ENCODE measurements at places on chromosomes 2 and 18. TPM values are rescaled to one million over a fixed set of nuclear protein-coding genes. Genes with fewer than 3 reads are reported as not detected.

POTEI gene
- 5.6 TPM for total RNA-seq

GPR45 gene
- total RNA-seq: not detected

KLHL41 gene
- 0.42 TPM for total RNA-seq

ZNF385B gene
- total RNA-seq: 5.5 TPM

DNA sequence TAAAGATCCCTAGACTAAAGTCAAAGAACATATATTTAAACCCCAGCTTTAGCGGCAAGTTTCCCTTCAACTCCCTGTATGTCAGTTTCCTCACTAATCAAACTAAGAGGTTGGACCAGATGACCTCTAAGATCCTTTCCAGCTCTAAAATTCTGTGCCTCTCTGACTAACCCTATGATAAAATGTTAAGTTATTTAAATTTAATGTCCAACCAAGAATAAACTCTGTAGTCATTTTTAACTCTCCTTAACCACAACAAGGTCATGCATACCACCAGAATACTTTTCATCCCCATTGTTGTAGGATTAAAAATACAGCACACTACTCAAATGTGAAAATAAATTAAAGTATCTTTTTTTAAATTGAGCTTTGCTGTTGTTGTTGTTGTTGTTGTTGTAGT is 5.2 kb upstream of the PDE1A start:
- DNase-seq: no peak
- no peak overlapping the region for H3K4me3 ChIP-seq
- H3K27me3 ChIP-seq: no peaks in the 10 kb centered on the region
- H3K4me1 ChIP-seq: peaks cover 2% of the 10 kb centered on the region

DNA sequence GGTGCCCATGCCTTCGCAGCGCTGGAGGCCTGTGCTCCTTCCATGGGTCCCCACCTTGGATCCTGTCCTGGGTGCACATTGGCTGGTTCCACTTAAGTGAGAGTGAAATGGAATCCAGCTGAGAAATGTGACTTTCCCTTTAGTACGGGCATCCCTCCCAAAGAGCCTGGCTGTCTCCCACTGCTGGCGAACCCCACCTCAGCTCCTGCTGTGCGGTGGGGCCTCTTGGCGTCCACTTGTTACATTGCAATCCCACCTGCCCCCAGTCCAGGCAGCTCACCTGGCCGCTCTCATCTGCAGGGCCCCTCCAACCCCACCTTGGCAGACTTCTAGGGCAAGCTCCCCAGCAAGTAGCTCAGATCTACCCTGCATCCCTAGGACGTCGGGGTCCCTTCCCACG is 35.5 kb upstream of the GNAL start:
- H3K4me3 ChIP-seq: no peak overlapping the region
- peaks cover 37% of the 10 kb centered on the region for H3K27me3 ChIP-seq
- no peak for DNase-seq
- no peaks in the 10 kb centered on the region for H3K4me1 ChIP-seq
- no peaks in the 10 kb centered on the region for H3K36me3 ChIP-seq

DNA sequence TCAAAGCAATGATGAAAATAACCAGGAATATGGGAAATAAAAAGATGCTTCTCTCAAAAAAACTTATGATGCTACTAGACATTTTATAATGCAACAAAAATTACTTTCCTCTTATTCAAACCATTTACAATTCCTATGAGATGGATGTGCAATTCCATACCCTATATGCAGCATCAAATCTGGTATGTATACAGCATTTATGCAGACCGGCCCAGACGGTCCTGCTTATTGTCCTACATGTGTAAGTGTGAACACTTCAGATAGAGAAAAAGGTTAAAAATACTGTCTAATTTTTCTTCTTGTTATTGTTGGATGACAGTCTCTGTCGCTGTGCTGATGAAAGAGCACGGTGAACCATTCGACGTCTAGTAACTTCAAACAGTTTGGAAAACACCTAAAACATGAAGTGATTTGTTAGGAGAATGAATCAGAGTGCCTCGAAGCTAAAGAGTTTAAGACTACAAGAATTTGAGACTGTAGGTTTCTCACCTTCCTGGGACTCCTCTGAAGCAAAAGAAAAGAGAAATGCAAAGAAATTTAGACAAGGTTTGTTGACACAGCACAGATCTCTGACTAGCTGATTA is 80.8 kb downstream of the ATL2 start:
- DNase-seq: no peak
- H3K36me3 ChIP-seq: peaks cover 23% of the 10 kb centered on the region
- H3K27ac ChIP-seq: no peak overlapping the region

DNA sequence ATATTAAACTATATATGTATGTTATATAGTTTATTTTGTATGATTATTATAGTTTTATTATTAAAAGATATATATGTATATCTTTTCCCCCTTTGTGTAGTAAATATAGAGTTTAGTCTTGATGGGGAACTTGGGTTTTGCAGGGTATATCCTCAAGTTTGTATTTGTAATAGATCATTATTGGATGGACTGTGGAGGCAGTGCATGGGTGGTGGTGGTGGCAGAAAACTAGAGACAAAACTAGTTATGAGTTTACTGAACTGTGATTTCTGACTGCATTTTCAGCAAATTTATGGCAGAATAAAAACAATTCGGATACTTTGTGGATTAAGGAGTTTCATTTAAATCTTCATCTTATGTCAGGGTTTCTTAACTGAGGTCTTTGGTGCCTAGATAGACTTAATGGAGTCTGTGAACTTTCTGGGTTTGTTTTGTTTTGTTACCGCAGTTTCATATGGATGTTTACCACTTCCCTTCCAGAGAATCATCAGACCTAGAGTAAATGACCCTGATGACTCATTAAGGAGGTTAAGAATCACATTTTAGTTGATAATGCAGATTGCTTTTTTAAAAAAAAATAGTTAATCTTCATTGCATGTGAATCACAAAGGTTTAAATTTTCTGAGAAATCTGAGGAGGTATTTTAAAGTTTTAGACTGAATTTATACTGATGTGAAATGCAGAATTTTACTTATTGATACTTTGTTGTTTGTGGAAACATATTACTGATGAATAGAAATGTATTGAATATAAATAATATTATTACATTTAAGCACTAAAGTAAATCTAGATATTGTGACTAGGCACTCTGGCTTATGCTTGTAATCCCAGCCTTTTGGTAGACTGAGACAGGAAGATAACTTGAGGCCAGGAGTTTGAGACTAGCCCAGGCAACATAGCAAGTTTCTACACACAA is 14.5 kb downstream of the EPC2 start:
- peak overlapping the region; percentile 16 for H3K27ac ChIP-seq
- no peak overlapping the region for H3K4me3 ChIP-seq
- H3K27me3 ChIP-seq: no peaks in the 10 kb centered on the region
- no peak for DNase-seq
- peaks cover 44% of the 10 kb centered on the region for H3K4me1 ChIP-seq

DNA sequence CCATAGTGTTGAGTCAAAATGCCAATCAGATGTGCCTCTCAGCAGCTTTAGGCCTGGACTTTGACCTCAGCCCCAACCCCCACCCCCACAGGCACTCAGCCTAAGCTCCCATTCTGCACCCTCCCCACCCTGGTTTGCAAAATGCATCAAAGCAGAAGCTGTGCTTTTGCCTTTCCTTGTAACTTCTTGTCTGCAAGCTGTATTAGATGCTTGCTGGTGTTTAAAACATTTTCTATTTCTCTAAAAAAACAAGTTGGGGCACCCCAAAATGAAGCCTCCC is 26.6 kb upstream of the STEAP3 start:
- DNase-seq: no peak

- peaks cover 24% of the 10 kb centered on the region for H3K27me3 ChIP-seq
- no peak overlapping the region for H3K27ac ChIP-seq
- H3K36me3 ChIP-seq: no peaks in the 10 kb centered on the region
- H3K4me1 ChIP-seq: peaks cover 1% of the 10 kb centered on the region
Observed at GRCh38 chr2:70475266-70475665, 78.4 kb downstream of the TGFA start.

GRCh38 chr2:130365963-130366362 is 10.1 kb downstream of the PTPN18 start:
- no peak overlapping the region for H3K4me3 ChIP-seq
- DNase-seq: no peak
- peaks cover 3% of the 10 kb centered on the region for H3K36me3 ChIP-seq

DNA sequence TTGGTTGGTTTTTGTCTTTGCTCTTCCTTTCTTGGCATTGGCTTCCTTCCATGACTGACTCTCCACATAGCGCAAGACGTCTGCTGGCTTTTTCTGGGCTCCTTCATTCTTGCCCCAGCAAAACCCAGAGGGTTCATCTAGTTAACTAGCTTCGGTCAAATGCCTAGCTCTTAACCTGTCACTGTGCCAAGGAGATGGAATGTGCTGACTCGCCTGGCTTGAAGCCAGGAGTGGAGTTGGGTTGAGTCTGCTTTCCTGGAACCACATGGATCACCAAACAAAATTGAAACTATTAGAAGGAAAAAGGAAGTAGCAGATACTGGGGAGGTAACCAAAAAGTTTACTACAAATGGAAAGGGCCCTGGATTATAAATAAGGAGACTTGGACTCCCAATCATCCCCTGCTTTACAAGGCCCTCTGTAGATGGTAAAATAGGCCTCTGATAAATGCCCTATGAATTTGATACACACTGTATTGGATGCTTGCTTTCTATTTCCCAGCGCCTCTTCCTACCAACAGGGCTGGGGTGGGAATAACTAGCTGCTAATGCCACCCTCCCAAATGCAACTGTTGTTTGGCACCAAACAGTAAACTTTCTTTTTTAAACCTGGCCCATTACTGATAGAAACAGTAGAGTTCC is 11.3 kb downstream of the MALT1 start:
- H3K4me3 ChIP-seq: no peak overlapping the region
- no peaks in the 10 kb centered on the region for H3K4me1 ChIP-seq
- H3K27me3 ChIP-seq: no peaks in the 10 kb centered on the region

DNA sequence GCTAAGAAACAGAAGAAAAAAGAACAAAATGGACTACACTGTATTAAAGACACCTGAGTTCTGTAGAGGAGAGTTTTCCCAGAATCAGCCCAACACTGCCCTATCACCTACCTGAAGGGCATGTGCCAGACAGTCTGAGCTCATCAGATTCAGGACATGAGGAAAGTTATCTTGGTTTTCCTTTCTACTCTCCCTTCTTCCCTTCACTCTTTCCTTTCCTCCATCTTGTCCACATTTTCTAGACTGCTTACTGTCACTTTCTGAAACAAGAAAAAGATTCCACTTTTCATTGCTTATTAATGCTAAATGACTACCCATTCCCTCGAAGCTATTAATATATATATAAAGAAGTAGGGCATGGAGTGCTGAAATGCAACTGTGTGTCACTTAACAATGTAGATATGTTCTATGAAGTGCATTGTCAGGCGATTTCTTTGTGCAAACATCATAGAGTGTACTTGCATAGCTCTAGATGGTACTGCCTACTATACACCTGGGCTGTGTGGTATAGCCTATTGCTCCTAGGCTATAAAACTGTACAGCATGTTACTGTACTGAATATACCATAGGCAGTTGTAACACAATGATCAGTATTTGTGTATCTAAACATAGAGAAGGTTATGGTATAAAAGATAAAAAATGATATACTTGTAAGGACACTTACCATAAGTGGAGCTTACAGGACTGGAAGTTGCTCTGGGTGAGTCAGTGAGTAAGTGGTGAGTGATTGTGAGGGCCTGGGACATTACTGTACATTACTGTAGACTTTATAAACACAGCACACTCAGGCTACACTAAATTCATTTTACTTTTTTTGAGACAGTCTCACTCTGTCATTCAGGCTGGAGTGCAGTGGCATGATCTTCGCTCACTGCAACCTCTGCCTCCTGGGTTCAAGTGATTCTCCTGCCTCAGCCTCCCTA is 145.5 kb upstream of the ITGA6 start:
- no peak overlapping the region for H3K4me3 ChIP-seq
- DNase-seq: no peak
- no peak overlapping the region for H3K27ac ChIP-seq
- no peaks in the 10 kb centered on the region for H3K36me3 ChIP-seq
- peaks cover 2% of the 10 kb centered on the region for H3K4me1 ChIP-seq
- H3K27me3 ChIP-seq: peaks cover 7% of the 10 kb centered on the region

- no peak overlapping the region for H3K4me3 ChIP-seq
- no peaks in the 10 kb centered on the region for H3K36me3 ChIP-seq
- no peak overlapping the region for H3K27ac ChIP-seq
- H3K27me3 ChIP-seq: no peaks in the 10 kb centered on the region
Observed at GRCh38 chr2:35973132-35973736, 382.3 kb upstream of the CRIM1 start.

DNA sequence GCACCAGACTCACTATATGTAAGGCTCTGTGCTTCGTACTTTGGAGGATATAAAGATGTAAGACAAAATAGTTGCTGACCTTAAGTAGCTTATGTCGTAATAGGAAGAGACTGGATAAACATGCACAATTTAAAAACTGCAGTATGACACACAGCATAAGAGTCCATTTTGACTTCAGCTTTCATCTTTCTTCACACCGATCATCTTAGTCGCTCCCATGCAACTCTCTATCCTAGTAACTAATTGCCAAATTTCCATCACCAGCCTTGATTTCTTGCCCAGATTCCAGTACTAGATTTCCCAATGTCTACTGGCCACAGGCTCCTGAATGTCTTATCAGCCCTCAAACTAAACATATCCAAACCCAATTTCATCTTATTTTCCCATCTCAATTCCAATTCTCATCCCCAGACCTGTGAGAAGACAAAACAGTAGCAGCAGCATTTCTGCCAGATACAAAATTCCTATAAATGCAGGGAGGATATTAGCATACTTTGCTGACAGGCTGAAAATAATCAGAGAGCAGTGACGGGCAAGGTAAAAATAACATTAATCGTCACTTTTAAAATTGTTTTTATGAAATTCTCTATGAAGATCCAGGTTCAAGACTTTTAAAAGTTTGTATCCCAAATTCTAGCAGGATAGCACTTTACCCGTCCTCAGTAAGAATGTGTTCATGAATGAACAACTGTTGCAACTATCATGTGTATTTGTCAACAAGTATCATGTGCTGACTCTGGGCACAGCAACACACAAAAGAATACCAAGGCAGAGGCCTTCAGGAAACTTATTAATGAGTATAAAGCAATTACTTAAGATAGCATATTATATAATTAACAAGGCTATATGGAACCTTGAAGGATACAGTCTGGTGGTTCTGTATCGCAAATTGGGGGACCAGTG is 42.2 kb downstream of the KIDINS220 start:
- H3K27me3 ChIP-seq: no peaks in the 10 kb centered on the region
- no peaks in the 10 kb centered on the region for H3K4me1 ChIP-seq
- H3K36me3 ChIP-seq: peaks cover 33% of the 10 kb centered on the region
- H3K4me3 ChIP-seq: no peak overlapping the region
- no peak for DNase-seq

- peaks cover 26% of the 10 kb centered on the region for H3K4me1 ChIP-seq
- H3K27me3 ChIP-seq: no peaks in the 10 kb centered on the region
Observed at GRCh38 chr2:36485521-36485920, 112.4 kb downstream of the FEZ2 start.

DNA sequence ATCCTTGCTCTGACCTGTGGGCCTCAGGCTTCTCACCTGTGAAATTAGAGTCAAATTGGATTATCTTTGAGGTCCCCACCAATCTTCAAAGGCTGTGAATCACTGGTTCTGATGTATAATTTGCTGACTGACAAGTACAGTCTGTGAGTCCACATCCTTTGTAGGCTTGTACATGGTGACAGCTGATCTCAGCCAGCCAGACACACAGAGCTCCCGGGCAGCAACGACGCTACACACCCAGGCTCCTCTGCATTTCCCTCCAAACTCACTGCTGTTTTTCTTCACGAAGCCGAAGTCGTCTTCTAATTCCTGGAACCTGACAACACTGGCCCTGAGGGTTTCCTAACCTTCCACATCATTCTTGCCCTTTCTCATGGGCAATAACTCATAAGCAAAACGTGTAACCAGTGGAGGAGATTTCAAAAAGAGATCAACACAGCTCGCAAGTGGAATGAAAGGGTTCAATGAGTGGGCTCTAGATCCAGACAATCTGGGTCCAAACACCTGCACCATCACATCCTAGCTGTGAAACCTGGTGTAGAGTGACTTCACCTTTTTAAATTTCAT is 37.9 kb upstream of the EVA1A start:
- peaks cover 2% of the 10 kb centered on the region for H3K4me1 ChIP-seq
- H3K27ac ChIP-seq: no peak overlapping the region
- no peaks in the 10 kb centered on the region for H3K36me3 ChIP-seq
- no peaks in the 10 kb centered on the region for H3K27me3 ChIP-seq

Measured in progenitor cell of endocrine pancreas (in vitro differentiated cells).